Mesothelial cell of epicardium (in vitro differentiated cells): ENCODE measurements at places on chromosomes 2 and 18. TPM values are rescaled to one million over a fixed set of nuclear protein-coding genes. Genes with fewer than 3 reads are reported as not detected.

The TMBIM1 gene
- 74.9 to 82.6 TPM (median 80.7 TPM) in 3 replicates for total RNA-seq

The STAT4 gene
- 1.9 to 2.9 TPM (median 2.4 TPM) in 3 replicates for total RNA-seq

The AQP4 gene
- 0.34 to 0.51 TPM (median 0.51 TPM) in 3 replicates for total RNA-seq

The GPR45 gene
- total RNA-seq = not detected in 3 replicates

The GIGYF2 gene
- 75.3 to 78.8 TPM (median 76.9 TPM) in 3 replicates for total RNA-seq

The ANKRD44 gene
- total RNA-seq = 7.7 to 10.8 TPM (median 10.4 TPM) in 3 replicates

The C2orf78 gene
- not detected in 3 replicates for total RNA-seq

The PMAIP1 gene
- total RNA-seq = 7.6 to 10.9 TPM (median 9.9 TPM) in 3 replicates

The GPR17 gene
- total RNA-seq = not detected in 3 replicates

The TEX51 gene
- not detected in 3 replicates for total RNA-seq

The ZNF142 gene
- 31.4 to 34.1 TPM (median 32.9 TPM) in 3 replicates for total RNA-seq

The PLCL1 gene
- 2.0 to 2.8 TPM (median 2.7 TPM) in 3 replicates for total RNA-seq

The LCT gene
- 0.05 TPM in 1 of 3 replicates, not detected in the others for total RNA-seq

The IL1F10 gene
- not detected in 3 replicates for total RNA-seq

The DAPL1 gene
- 0.71 TPM in 1 of 3 replicates, not detected in the others for total RNA-seq

The PRSS56 gene
- total RNA-seq = 0.09 TPM in 1 of 3 replicates, not detected in the others

The CFAP210 gene
- total RNA-seq = 0.36 to 0.58 TPM (median 0.38 TPM) in 3 replicates

The TMEM37 gene
- total RNA-seq = 11.9 to 13.6 TPM (median 12.6 TPM) in 3 replicates

The CHN1 gene
- 32.7 to 34.4 TPM (median 33.9 TPM) in 3 replicates for total RNA-seq

The ERBB4 gene
- 8.5 to 9.5 TPM (median 9.2 TPM) in 3 replicates for total RNA-seq

The KCNE4 gene
- 9.0 to 9.3 TPM (median 9.2 TPM) in 3 replicates for total RNA-seq

The USP40 gene
- 48.7 to 51.0 TPM (median 50.0 TPM) in 3 replicates for total RNA-seq

The VAMP5 gene
- 2.5 to 3.7 TPM (median 3.4 TPM) in 3 replicates for total RNA-seq

The ZNF385B gene
- total RNA-seq = 0.11 to 0.20 TPM in 2 of 3 replicates, not detected in the other

The CYBRD1 gene
- 44.6 to 47.7 TPM (median 46.7 TPM) in 3 replicates for total RNA-seq

The EVA1A gene
- 9.3 to 12.0 TPM (median 11.5 TPM) in 3 replicates for total RNA-seq

The TFPI gene
- total RNA-seq = 80.0 to 89.7 TPM (median 87.9 TPM) in 3 replicates

The LYPD1 gene
- 5.2 to 6.7 TPM (median 5.5 TPM) in 3 replicates for total RNA-seq

The BOD1L2 gene
- total RNA-seq = not detected in 3 replicates

The PROC gene
- 0.24 to 0.25 TPM (median 0.25 TPM) in 3 replicates for total RNA-seq

The MROH2A gene
- not detected in 3 replicates for total RNA-seq

The RAB17 gene
- 10.6 to 12.7 TPM (median 11.0 TPM) in 3 replicates for total RNA-seq

The IL36RN gene
- 0.84 to 1.1 TPM (median 0.85 TPM) in 3 replicates for total RNA-seq

The GKN1 gene
- total RNA-seq = not detected in 3 replicates

The C1GALT1C1L gene
- total RNA-seq = 0.29 to 0.38 TPM (median 0.38 TPM) in 3 replicates

The CPO gene
- 0.18 TPM in 1 of 3 replicates, not detected in the others for total RNA-seq

The GAL3ST2 gene
- total RNA-seq = 0.86 to 1.1 TPM (median 1.1 TPM) in 3 replicates

The RNF181 gene
- total RNA-seq = 76.6 to 87.4 TPM (median 82.8 TPM) in 3 replicates

The RAB6C gene
- 0.16 to 0.18 TPM in 2 of 3 replicates, not detected in the other for total RNA-seq

The XIRP2 gene
- 0.07 TPM in 1 of 3 replicates, not detected in the others for total RNA-seq

The PNO1 gene
- total RNA-seq = 14.0 to 15.2 TPM (median 14.2 TPM) in 3 replicates

The MFSD6 gene
- 10.9 to 12.6 TPM (median 11.7 TPM) in 3 replicates for total RNA-seq

The PCBP1 gene
- total RNA-seq = 245 to 257 TPM (median 255 TPM) in 3 replicates

The ST8SIA5 gene
- 0.20 to 0.75 TPM (median 0.41 TPM) in 3 replicates for total RNA-seq

The EMX1 gene
- total RNA-seq = 0.09 TPM in 2 of 3 replicates, not detected in the other

The ITPRIPL1 gene
- 8.9 to 12.0 TPM (median 10.9 TPM) in 3 replicates for total RNA-seq

The IGFBP2 gene
- 376 to 409 TPM (median 381 TPM) in 3 replicates for total RNA-seq

The SUCLG1 gene
- 49.9 to 54.3 TPM (median 53.5 TPM) in 3 replicates for total RNA-seq

The ITGA6 gene
- 32.3 to 40.5 TPM (median 33.3 TPM) in 3 replicates for total RNA-seq

The SLC9A4 gene
- total RNA-seq = 0.07 to 0.11 TPM (median 0.11 TPM) in 3 replicates

The IL1R2 gene
- not detected in 3 replicates for total RNA-seq

The GNLY gene
- 0.43 TPM in 1 of 3 replicates, not detected in the others for total RNA-seq

The ELP2 gene
- 131 to 144 TPM (median 143 TPM) in 3 replicates for total RNA-seq

The HJURP gene
- 13.5 to 19.4 TPM (median 17.6 TPM) in 3 replicates for total RNA-seq

The CETN1 gene
- total RNA-seq = not detected in 3 replicates

The LYG1 gene
- 1.9 to 2.2 TPM (median 2.1 TPM) in 3 replicates for total RNA-seq

The SULT1C2 gene
- total RNA-seq = 0.05 to 0.13 TPM in 2 of 3 replicates, not detected in the other

The HOXD13 gene
- total RNA-seq = 0.49 to 0.63 TPM (median 0.56 TPM) in 3 replicates
